ENCODE measurements at places on chromosomes 11 and 22. TPM values are rescaled to one million over a fixed set of nuclear protein-coding genes. Genes with fewer than 3 reads are reported as not detected.

The ZC3H7B gene
- 56.7 TPM for total RNA-seq

The MED15 gene
- total RNA-seq, result 43.2 TPM

The GAL3ST1 gene
- total RNA-seq, result 1.1 TPM

The SOX10 gene
- total RNA-seq, result 8.1 TPM

The RBMXL2 gene
- not detected for total RNA-seq

The MAPK8IP2 gene
- 23.6 TPM for total RNA-seq
